ENCODE measurements at places on chromosomes 4 and X. TPM values are rescaled to one million over a fixed set of nuclear protein-coding genes. Genes with fewer than 3 reads are reported as not detected.

DNA sequence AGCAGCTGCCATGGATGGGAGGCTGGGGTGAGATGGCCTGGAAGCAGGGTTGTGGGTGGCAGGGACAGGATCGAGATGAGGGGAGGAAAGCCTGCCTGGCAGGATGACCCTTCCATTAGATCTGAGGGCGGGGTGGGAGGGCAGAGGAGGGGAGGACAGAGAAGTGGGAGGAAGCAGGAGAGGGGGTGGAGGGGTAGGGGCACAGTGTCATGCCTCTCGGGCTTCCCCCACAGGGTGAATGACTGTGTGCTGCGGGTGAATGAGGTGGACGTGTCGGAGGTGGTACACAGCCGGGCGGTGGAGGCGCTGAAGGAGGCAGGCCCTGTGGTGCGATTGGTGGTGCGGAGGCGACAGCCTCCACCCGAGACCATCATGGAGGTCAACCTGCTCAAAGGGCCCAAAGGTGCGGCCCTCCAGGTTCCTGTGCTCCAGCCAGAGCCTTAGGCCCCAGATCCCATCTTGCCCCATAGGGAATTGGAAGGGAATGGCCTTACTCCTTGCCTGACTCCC lies 4.9 kb downstream of the DLG3 start:
- DNase-seq: no peak

GRCh38 chr4:126071346-126072333 lies 756.9 kb downstream of the FAT4 start:
- no peak for DNase-seq

DNA sequence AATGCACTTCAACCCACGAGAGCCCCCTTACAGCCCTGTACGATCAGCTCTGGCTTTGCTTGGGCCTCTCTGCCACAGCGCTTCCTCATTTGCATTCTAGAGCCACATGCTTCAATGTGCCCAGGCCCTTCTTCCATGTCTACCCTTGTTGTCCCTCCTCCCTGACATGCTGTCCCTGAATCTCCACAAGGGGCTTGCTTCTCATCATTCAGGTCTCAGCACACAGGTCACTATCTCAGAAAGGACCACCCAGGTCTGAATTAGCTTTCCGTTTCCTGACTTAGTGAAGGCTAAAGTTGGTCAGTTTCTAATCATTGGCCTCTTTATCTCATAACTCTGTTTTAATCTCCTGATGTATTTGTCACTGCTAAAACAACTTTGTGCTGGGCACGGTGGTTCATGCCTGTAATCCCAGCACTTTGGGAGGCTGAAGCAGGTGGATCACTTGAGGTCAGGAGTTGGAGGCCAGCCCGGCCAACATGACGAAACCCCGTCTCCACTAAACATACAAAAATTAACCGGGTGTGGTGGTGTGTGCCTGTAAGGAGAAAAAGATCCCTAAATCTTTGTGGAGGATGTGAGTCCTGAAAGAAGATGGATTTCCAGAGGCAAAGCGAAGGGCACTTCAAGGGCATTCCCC lies 17.9 kb upstream of the SLC34A2 start:
- no peak for DNase-seq

- no peak for DNase-seq
Observed at GRCh38 chr4:38659346-38659745, 4.7 kb upstream of the KLF3 start.

The SPANXC gene
- not detected for total RNA-seq

- DNase-seq: no peak
Observed at GRCh38 chr4:92307866-92308265, 4.1 kb downstream of the GRID2 start.

DNA sequence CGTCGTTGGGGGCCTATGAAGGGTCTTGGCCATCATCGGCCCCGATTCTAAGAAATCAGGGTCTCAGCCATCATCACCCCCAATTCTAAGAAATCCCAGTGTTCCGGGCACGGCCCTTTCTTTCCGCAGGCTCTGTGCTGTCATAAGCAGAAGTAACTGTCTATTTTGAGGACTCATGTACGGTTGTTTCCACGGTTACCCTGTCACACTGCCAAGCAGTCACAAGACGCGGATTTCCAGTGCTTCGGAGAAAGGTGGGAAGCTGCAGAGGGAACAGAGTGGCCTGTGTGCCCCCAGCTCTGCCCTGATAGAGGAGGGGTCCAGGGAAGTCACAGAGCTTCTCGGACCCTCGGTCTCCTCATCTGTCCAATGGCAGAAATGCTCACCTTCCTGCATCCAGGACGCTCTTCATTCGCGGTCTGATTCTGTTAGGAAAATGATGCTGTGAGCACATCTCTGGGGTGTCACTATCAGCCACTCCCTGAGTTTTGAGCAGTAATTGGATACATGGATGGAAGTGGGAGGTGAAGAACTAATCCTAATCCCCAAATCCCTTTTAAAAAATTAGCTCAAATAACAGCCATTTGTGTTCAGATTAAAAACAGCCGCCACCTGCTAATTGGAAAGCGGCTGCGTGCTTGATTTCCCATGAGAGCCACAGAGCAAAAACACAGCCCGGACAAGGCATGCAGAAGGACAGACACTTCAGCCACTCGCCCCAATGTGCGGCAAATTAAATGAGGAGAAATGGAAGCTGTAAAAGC lies 73.1 kb downstream of the WFS1 start:
- DNase-seq: no peak

GRCh38 chr4:26330946-26331345 lies 10.1 kb downstream of the RBPJ start:
- no peak for DNase-seq

- DNase-seq: no peak
Observed at GRCh38 chr4:19631814-19632213, 619.9 kb upstream of the SLIT2 start.

- no peak for DNase-seq
Observed at GRCh38 chrX:135509885-135510284, 10.6 kb upstream of the INTS6L start.

- no peak for DNase-seq
Observed at GRCh38 chrX:105872941-105873340, 50.6 kb downstream of the NRK start.

DNA sequence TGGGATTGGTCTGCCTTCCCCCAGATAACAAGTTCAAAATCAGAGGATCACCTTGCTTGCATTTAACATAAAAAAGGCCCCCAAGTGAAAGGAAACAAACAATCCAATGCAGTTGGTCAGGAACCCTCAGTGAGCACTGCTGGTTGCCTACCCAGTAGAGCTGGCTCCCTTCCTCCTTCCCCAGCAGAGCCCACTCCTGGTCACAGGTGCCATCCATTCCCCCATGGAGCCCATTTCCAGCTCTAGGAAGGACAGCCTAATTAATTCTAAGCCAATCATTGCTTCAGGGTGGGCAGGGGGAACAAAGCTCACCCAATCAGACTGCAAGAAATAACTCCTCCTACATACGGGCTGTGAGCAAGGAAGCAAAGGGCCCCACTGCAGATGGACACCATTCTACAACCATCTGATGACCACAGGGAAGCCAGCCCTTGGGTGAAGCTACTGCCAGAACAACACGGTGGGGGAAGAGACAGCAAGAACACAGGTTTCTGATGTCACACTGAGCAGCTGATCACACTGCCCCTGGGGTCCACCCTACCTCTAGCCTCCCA lies 86.5 kb downstream of the SH3KBP1 start:
- DNase-seq: no peak

The NHSL2 gene
- not detected for total RNA-seq

DNA sequence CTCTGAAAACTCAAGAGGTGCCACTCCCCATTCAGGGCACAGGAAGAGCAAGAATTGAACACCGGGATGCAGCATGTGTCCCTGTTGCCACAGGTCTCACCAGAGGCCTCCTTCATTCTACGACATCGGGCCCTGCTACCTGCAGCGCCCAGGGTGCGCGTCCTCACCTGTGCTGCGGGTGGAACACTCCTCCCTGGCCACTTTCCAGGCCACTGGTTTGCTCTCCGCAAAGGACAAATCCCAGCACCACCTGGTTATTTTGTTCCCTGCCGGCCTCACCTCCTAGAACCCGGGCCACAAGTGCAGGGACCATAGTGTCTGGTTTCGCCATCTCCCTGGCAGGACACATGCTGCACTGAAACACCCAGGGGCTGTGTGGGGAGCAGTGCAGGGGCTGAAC lies 14.3 kb upstream of the FAM3A start:
- DNase-seq: no peak

The SLC6A8 gene
- total RNA-seq: 127 TPM

The ADGRG2 gene
- not detected for total RNA-seq
